ENCODE measurements at places on chromosomes 16 and 17.

GRCh38 chr16:67040906-67041305, 12.0 kb downstream of the CBFB start:
- DNase-seq, result no peak

DNA sequence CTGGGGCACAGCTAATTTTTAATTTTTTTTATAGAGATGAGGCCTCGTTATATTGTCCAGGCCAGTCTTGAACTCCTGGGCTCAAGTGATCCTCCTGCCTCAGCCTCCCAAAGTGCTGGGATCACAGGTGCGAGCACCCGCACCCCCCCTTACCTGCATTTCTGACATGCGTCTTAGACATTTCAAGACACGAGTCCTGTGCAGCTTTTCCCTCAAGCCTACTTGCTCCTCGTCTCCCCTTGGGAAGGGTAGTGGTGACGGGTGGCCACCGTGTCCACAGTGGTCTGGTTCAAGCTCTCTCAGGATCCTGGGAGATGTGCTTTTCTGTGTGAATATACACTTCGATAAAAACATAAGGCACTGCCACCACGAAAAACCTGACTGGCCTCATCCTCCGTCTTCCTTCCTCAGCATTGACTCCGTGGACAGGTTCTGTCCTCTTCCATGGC, 9.6 kb downstream of the CANT1 start:
- DNase-seq, result no peak

DNA sequence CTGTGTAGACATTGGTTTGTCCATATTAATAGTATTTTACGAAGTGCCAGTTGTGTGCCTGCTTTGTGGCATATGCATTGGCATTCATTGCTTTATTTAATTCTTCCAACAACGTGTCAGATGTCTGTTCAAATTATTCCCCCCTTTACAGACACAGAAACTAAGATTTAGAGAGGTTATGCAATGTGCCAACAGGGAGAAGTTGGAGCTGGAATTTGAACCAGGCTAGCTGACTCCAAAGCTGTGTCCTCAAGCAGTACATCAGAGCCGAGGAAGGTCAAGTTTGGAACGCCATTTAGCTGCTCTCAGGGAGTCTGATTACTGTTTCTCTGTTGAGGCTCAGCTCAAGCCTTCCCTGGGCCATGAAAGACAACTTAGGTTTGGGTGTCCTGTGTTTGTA, 232.3 kb downstream of the WWOX start:
- DNase-seq, result no peak

DNA sequence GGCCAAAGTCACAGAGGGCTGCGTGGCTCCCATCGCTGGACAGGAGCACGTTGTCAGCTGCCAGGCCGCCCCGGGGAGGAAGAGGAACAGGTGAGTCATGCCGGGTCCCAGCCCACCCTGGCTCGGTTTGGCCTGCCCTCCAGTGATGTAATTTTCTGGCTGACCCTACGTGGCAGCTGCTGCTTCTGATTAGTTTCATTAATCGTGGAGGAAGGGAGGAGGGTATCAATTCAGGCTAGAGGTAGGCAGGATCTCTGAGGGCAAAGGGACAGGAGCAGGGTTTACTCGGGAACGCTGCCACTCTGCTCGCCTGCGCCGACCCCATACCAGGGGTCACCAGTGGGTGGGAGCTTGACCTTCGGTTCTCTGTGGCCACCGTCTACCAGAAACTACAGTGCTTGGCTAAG, 11.7 kb upstream of the SPATA32 start:
- DNase-seq, result no peak

GRCh38 chr17:28902819-28903545, at the start of gene DHRS13:
TSS of gene DHRS13 (minus strand) at chr17:28903079. CDS start at chr17:28902944, 135 bp downstream.
- peak; percentile 93 for DNase-seq

DNA sequence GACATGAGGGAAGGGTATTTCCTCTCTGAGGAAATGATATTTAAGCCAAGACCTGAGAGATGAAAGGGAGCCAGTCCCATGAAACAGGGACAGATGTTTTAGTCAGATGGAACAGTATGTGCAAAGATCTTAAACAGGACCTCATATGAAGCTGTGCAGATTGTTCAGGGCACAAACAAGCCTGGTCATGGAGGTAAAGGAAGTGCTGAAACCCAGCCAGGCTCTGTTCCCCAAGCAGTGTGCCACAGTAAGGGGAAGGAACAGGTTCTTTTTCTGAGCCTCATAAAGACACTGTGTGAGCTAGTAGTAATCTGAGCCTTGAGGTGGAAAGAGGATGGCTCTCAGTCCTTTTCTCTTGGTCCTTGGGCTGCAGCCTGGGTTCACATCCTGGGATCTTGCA, 159.9 kb downstream of the ANKFN1 start:
- no peak for DNase-seq

- no peak for DNase-seq
Observed at GRCh38 chr16:74892574-74893461, 92.1 kb downstream of the WDR59 start.

DNA sequence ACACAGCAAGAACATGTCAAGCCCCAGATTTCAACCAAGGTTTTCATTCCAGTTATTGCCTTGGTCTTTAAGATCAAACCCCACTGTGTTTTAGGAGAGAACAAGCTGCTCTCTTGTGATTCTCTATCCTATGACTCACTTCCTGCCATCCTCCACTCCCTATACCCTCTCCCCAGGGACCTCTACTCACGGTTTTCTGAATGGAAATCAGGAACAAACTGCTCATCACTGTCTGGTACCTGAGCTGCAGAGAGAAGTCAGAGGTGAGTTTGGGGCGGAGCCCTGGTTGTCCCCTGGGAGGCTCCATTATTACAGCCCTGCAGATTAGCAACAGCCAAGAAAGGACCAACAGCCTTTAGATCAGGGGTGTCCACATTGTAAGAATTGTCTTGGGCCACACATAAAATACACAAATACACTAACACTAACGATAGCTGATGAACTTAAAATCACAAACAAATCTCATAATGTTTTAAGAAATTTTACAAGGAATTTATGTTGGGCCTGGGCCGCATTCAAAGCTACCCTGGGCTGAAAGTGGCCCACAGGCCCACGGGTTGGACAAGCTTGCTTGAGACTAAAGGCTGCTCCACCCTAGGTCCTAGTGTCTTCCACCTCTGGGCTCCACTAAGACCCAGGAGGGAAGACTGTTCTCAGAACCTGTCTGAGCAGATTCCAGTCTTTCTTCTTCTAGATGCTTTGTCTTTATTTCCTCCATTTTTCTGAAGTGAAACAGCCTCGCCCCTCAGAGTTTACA, 9.7 kb downstream of the ETV4 start:
- no peak for DNase-seq

GRCh38 chr17:50916026-50916707, 50.0 kb upstream of the TOB1 start:
- no peak for DNase-seq

DNA sequence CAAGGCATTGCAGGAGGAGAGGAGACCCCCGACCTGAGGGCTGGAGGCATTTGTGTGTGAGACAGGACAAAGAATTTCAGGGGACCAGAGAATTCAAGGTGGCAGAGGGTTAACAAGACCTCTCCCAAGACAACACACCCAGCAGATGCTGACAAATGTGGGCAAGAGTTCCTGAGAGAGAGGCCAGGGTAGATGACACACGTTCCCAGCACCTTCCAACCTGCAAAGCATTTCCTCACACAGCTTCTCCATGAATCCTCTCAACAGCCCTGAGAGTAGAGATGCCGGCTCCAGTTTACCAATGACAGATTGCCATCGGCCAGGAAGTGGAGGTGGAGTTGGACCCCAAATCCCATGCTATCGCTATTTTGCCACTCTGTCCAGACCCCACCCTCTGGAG, 25.0 kb downstream of the WNT3 start:
- DNase-seq, result no peak

DNA sequence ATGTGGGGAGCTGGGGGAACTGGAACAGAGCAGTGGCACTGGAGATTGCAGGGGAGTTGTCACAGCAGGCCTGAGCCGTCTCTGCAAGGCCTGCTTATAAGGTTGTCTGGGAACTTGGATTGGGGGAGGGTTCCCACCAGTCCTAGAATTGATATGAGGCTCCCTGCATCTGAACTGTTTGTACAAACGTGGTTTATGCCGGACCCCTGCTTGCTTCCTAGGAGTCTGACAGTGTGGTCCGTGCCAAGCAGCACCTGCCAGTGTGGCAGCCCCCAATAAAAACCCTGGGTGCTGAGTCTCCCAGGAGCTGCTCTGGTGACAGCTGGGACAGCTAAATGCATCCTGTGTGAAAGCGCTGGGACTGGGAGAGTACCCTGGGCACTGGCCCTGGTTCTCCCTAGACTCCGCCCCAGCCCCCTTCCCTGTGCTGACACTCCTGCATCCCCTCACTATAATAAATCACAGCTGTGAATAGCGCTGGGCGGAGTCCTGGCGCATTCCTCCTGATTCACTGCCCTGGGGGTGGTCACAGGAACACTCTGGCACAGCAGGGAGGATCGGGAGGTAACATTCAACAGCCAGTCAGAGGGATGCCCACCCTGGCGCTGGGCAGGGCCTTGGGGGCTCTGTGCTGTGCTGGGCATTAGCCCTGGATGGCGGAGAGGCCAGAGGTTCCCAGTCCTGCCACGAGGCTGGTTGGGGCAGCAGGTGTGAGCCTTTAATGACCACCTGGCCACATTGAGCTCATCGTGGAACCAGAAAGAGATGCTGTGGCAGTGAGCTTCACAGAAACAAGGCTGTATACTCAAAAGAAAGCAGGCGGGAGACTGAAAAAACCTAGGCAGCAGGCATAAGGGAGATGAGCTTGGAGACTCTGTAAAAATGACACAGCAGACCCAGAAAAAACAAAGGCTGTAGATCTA, 45.6 kb downstream of the RMI2 start:
- DNase-seq, result no peak

- no peak for DNase-seq
Observed at GRCh38 chr16:50121278-50121677, 31.8 kb upstream of the TENT4B start.

GRCh38 chr16:73882033-73882432, 414.6 kb upstream of the PSMD7 start:
- no peak for DNase-seq

DNA sequence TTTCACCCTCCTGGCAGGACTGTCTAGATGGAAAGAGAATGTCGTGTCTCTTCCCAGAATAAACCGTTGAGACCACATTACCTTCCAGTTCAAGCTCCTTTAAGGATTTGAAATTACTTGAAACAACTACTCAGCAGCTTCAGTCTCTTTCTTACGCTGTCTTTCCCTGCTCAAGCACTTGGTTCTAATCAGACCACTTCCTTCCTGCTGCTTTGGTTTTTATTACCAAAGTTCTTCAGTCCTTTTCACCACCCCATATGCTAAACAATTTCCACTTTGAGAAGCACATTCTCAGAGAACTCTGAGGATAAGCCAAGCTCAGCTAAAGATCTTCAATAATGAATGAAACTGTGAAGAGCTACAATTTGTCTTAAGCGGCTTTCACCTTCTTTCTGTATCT, 105.4 kb downstream of the STX8 start:
- no peak for DNase-seq

DNA sequence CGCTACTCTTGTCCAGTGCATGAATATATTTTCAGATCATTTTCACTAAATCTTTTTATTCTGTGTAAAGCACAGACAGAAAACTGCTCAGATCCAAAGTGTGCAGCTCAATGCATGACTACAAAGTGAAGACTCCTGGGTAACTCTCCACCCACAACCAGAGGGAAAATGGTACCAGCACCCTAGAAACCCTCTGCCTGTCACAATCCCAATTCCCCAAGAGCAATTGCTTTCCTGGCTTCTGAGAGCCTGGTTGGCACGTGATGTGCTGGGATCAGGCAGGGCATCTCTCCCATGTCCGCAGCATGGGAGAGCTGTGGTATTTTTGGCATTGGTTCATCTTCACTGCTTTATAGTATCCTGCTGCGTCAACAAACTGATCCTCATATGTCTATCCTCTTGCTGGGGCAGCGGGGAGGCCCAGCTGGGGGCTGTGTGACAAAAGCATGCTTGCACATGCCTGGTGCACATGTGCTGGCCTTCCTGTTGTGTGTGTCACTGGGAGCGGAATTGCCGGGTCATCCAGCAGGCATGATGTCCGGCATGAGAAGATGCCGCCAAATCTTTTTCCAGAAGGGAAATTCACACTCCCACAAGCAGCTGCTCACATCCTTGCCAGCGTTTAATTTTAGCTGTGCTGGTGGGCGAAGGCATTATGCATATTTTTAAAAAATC, 278.9 kb upstream of the FOXF1 start:
- DNase-seq, result no peak

DNA sequence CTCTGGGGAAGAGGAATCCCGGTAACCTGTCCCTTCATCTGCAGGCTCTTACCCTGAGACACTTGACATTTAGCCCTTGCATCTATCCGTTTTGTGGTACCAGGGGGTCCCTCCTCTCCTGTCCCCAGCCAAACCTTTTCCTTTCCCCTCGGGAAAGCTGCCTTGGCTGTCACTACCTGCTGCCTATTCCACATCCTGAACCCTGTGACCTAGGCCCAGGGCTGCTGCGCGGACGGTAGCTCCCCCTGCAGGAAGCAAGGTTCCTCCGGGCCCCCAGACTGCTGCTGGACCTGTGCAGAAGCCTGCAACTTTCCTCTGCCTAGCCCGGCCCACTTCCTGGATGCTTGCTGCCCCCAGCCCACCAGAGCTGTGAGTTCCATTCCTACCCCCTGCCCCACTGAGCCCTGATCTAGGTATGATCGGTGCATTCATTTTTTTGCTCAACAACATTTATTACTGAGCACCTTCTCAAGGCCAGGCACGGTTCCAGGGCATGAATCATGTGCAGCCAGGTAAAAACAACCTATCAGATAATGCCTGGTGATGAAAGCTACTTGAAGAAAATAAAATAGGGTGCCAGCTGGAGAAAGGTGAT, 10.5 kb upstream of the ALDOA start:
- no peak for DNase-seq

- DNase-seq, result no peak
Observed at GRCh38 chr17:57751348-57751971, 6.4 kb upstream of the CCDC182 start.

GRCh38 chr16:62363501-62363900, 327.3 kb upstream of the CDH8 start:
- DNase-seq, result no peak

GRCh38 chr16:10935226-10935915, 6.9 kb downstream of the DEXI start:
- DNase-seq, result no peak

GRCh38 chr16:87593710-87594258, 8.5 kb upstream of the JPH3 start:
- DNase-seq, result no peak

- no peak for DNase-seq
Observed at GRCh38 chr17:43814026-43814425, 18.9 kb downstream of the MPP3 start.

DNA sequence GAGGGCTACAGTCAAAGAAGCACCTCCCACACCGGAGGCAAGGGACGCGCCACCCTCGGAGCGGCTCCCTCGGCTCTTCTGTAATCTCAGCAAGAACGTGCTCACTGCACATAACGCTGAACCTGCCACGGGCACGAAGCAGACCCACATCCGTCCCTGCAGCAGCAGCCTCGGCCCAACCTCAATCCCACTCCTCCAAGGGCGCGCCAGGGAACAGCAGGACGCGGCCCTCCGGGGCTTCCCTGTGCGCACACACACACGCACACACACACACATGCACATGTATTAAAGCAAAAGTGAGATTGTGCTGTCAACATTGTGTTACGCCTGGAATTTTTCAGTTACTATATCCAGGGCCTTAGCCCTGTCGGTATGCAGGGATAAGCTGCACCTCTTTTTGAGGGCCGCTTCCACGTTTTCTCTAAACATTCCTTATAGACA, 54.0 kb downstream of the TBC1D16 start:
- no peak for DNase-seq

GRCh38 chr17:38897176-38897575, 27.3 kb downstream of the LASP1 start:
- DNase-seq, result peak; percentile 87

GRCh38 chr16:56673921-56674320, 4.3 kb downstream of the MT1H start:
- DNase-seq, result peak; percentile 55

- no peak for DNase-seq
Observed at GRCh38 chr17:37054894-37055293, 106.1 kb downstream of the AATF start.

All from muscle of back (tissue), 13 donors.